Foreskin melanocyte (primary cell): ENCODE measurements at places on chromosomes 6 and 20.

- DNase-seq, result no peak
Observed at GRCh38 chr20:44723798-44724362, 8.7 kb downstream of the CCN5 start.

DNA sequence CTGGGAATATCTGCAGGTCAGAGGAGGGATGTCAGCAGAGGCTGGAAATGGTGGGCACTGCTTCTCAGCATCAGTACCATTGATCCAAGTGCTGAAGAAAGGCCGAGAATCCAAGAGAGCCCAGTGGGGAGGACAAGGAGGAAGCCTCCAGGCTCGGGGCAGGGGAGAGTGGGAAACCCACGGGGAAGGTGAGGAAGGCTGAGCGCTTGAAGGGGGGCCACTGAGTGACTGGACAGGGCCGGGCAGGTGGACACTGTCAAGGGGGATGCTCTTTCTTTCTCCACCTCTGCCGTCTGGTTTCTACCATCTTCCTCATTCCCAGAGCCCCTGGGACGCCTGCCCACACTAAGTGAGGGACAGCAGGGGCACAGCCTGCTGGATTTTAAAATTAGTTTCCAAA, 335.0 kb downstream of the CDH4 start:
- DNase-seq, result no peak

DNA sequence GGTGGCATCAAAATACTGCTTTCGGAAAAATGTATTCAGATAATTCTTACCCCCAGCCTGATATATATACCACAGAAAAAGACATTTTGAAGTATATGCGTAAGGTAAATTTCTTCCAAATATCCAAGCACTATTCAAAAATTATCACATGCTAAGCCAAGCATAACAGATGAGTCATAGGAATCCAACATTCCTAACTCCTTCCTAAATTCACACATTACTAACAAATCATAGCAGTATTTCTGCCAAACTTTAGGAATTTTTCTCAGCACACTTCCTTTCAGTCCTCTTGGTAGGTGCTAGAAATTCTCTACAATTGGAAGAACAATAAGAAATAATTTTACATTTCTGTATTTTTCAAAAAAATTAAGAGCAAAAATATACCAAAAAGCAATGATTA, 417.5 kb downstream of the EYS start:
- peak; percentile 1 for DNase-seq

DNA sequence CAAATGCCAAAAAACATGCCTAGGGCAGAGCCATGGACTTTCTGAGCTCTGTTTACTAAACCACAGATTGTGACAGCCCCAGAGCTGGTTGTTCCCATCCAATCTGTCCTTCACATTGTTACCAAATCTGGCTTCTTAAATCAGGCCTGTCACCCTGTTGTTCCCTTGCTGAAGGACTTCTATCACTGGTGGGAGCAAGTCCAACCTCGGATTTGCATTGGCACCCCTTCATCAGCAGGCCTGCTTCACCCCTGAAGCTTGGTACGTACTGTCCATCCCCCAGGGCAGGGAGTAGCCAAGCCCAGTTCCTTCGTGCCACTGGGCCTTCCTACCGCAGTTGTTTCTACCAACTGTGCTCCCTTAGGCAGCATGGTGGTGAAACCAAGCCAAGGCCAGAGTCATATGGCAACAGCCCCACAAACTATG, 357.3 kb upstream of the JARID2 start:
- no peak for DNase-seq

- DNase-seq, result no peak
Observed at GRCh38 chr6:148578489-148578814, 168.4 kb upstream of the UST start.

DNA sequence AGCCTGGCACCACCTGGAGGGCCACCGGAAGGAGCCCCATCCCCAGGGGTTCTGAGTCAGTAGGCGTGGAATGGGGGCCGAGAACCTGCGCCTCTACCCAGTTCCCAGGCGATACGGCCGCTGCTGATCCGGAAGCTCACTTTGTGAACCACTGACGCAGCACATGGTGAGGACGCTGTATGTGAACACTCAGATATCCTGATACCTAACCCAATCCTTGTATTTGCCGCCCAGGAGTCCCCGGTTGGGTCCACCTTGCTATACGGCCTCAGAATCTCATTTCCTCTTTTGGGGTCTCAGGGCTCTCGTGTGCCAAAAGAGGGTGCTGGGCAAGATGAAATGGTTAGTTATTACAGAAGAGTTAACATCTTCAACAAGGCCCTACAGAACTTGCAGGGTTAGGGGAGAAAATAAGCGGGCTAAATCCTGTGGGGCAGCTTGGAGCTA, 604 bp upstream of the RAB5IF start:
- DNase-seq, result no peak

- no peak for DNase-seq
Observed at GRCh38 chr6:14924126-14925024, 321.5 kb upstream of the JARID2 start.

- DNase-seq, result peak; percentile 12
Observed at GRCh38 chr6:41546475-41546865, 289 bp downstream of the FOXP4 start.

GRCh38 chr6:102553214-102553613, 1159.7 kb downstream of the GRIK2 start:
- no peak for DNase-seq

DNA sequence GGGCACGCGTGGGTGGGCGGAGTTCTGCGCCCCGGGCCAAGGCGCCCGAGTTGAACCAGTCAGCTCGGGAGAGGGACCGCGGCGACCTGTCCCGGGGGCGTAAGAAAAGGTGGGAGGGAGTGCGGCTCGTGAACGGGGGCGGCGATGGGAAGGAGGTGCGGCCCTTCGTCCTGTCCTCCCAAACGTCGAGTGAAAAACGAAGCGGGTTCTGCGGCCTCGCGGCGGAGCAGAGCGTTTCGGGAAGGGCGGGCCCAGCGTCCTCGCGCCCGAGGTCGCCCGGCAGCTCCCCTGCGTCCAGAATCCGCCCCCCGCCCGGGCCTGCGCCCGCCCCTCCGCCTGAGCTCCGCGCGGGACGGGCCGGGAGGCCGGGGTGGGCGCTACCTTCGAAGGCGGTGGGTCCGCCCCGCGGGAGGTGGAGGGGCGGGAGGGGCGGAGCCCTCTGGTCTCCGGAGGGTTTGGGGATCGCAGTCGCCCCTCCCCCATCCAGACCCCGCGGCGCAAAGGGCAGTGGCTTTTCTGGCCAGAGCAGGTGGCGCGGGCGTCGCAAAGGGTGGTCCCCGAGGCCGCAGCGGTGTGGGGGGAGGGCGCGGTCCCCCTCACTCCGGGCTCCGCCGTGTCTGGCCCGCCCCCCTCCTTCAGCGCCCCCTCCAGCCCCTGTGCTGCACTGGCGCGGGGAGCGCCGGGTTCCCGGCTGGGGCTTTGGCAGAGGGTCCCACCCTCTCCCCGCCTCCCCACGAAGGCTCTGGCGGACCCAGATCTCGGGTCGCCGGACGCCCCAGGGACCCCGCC, 838 bp downstream of the STMN3 start:
- DNase-seq, result no peak

GRCh38 chr20:46965477-46965876, 70.8 kb downstream of the EYA2 start:
- no peak for DNase-seq

DNA sequence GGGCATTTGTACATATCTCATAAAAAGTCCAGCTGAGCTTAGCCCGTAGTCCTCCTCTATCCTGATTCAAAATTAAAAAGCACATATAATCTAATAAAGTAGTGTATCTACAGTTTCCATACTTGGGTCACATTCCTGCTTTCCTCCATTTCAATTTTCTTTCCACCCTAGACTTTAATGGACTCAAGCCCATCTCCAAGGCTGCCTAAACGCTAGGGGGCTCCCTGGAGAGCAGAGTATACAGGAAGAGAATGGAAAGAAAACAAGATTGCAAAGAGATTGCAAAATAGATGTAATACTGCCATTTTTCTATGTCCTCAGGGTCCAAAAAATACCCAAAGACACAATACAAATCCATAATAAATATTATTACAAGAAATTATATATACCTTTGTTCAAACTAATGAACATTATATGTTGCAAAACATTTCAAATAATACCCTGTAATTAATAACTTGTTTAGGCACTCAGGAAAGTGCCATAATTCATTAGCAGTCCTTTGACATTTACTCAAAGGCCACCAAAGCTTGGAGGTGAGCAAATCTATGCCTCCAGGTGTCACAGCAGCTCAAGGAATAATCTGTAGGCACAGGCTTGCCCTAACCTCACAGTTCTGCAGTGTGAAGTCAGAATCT, 2.4 kb upstream of the MCM3 start:
- DNase-seq, result peak; percentile 71

DNA sequence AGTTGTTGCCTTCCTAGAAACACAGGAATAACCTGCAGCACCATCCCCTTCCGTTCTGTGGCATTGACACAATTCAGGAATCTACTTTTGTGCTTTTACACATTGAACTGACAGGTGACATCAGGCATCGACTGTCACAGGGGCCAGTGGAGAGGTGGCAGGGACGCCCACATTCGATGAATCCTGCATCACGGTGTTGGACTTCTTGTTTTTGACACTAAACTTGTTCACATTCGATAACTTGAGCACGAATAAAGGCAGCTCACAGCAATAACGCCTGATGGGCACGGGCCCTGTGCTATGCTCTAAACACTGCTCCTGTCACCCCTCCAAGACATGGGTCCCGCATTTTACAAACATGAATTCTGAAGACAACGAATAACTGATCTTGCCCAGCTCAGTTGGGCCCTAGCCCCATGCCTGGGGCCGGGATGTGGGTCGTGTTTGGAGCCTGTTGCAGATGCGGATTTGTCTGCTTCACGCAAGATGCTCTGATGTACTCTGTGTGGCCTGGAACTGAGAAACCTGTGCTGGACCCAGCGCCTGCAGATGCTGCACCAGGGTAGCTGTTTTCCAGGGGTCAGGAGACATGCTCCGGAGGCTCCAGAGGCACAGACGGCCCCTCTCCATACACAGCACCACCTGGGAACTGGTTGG, 75.7 kb downstream of the TTLL2 start:
- no peak for DNase-seq

GRCh38 chr6:121858310-121858709, 422.9 kb downstream of the GJA1 start:
- no peak for DNase-seq

- DNase-seq, result no peak
Observed at GRCh38 chr6:167736486-167737204, 90.1 kb upstream of the AFDN start.

DNA sequence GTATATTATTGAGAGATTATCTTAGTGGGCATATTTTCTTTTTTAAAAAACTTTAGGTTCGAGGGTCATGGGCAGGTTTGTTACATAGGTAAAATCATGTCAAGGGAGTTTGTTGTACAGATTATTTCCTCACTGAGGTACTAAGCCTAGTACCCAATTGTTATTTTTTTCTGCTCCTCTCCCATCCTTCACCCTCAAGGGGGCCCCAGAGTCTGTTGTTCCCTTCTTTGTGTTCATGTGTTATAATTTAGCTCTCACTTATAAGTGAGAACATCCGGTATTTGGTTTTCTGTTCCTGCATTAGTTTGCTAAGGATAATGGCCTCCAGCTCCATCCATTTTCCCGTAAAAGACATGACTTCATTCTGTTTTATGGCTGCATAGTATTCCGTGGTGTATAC, 247.9 kb upstream of the RAB32 start:
- DNase-seq, result no peak

DNA sequence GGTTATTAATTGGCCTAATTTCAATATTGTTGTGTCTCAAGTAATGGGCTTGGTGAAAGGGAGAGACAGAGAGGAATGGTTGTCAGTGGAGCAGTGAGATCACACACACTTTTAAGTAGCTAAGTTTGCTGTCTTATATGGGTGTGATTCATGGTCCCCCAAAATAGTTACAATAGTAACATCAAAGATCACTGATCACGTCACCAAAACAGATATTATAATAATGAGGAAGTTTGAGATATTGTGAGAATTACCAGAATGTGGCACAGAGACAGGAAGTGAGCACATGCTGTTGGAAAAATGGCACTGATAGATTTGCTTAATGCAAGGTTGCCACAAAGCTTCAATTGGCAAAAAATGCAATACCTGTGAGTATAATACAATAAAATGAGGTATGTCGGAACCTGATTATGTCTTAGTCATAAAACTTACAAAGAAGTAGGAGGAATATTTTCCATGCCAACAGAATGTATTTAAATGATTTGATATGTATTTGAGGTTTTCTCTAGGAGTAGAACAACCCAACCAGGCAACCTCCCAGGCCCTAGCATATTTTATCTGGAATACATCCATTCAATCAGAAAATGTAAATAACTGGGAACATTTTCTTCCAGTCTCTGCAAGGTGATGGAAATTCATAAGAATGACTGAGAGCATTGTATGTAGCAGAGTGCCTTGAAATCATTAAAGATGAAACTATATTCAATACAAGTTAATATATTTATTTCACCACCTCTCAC, 167.8 kb downstream of the CARMIL1 start:
- no peak for DNase-seq

- no peak for DNase-seq
Observed at GRCh38 chr20:540391-541201, 3.0 kb downstream of the CSNK2A1 start.

DNA sequence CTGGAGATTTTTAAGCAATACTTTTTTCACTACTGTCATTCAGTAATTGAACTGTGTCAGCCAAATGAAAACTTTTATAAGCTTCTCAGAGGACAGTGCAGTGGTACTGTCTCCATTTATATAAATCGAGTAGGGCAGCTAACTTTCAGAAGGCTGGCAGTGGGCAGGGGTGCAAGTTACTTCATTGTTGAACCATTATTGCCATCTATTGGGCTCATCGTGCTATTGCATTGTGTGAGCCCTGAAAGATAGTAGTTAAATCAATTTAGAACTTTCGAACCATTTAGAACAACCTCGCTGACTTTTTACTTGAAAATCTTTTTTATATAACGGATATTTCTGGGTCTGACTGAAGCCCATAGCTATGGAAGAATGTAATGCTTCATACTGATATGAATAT, 347.8 kb upstream of the PLCB4 start:
- DNase-seq, result peak; percentile 25
